Activated T-cell treated with anti-CD3 and anti-CD28 coated beads for 1 hour (primary cell): ENCODE measurements at places on chromosomes 3 and 15.

- no peak for DNase-seq
Measured at GRCh38 chr3:134326760-134327593, 47.3 kb downstream of the AMOTL2 start.

DNA sequence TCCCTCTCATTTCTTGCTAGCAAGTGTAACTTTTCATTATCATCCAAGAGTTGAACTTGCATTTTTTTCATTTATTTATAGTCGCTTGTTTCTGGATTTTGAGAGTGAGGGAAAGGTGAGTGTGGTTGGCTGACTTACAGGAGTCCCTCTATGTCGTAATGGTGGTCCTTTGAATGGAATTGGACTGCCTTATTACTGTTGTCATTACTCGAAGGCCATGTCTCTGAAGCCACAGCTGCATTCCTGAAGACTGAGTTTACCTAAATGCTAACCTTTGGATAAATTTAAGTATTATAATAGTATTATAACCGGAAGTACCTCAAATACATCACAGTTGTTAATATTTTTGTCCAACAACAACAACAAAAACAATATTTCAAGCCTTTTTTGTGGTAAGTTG is 488.9 kb downstream of the GABRG3 start:
- DNase-seq, result no peak

GRCh38 chr3:159416856-159417255 is 571.8 kb upstream of the IL12A start:
- no peak for DNase-seq

DNA sequence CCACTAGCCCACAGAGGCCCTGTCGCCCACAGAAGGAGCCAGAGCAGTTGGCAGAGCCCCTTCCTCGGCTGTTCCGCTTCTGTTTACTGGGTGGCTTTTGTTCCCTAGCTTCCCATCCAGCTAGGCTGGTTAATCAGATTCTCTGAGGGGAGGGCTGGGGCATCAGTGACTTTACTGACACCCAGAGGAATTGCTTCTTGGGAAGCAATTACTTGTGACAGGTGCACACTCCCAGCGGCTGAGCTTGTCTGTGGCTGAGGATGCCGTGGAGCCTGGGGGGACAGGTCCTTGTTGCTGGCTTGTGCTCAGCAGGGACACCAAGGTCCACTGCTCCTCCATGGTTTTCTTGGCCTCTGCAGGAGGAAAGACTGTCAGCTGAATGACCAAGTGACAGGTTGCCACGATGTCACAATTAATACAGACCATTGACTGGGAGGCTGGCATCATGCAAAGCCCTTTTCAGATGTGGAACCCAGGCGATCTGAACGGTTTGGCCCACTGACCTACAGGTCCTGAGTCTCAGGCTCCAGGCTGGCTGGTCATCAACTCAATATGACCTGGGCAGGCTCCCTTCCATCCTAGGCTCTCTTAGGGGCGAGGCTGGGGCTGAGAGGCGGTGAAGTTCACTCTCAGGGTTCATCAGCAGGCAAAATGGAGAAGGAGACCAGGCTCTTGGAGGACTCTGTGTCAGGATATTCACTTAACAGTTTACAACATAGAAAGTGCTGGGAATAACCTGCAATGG is 31.8 kb upstream of the SFMBT1 start:
- no peak for DNase-seq

- no peak for DNase-seq
Measured at GRCh38 chr3:124512881-124513609, 217.2 kb upstream of the UMPS start.
